Osteocyte (in vitro differentiated cells): ENCODE measurements at places on chromosomes 16 and 17.

DNA sequence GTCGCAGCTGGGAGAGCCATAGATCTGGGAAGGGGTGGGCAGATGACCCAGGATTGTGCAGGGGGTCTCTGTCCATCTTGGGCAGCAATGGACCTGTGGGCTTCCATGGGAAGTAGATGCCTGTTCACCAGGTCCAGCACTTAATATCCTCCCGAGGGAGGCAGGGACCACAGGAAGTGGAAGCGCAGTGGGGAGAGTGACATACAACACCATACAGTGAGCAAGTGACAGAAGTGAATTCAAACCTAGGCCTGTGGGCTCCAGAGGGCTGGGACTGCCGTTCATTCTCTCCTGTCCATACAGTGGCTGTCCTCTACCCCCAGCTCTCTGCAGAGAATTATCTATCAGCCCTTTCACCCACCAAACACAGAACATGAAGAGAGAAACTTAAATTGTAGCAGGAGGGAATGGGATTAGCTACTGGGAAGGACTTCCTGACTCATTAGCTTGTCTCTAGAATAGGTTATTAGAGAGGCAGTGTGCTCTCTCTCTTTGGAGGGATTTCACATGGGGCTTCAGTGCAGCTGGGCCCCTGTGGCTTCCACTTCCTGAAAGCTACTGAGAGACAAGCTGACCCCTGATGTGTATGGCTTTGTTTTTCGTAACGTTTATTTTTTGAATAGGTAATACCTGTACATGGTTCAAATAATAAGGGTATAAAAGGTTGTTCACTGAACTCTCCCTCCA, 13.1 kb upstream of the SEZ6 start:
- no peak for DNase-seq

DNA sequence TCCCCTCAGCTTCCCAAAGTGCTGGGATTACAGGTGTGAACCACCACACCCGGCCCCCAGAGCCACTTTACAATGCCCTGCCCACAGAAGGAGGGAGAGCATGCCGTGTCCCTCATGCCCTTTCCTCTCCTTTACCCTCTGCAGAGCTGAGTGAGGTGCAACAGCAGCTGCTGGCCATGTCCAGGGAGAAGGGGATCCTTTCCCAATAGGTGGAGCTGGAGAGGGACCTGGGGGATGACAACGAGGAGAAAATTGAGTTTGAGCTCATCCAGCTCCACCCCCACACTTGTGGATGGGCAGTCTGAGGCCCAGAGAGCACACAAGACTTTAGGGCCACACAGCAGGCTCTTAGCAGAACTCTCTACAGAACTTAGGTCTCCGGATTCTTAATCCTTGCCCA, 7.9 kb upstream of the GSDMA start:
- no peak for DNase-seq

DNA sequence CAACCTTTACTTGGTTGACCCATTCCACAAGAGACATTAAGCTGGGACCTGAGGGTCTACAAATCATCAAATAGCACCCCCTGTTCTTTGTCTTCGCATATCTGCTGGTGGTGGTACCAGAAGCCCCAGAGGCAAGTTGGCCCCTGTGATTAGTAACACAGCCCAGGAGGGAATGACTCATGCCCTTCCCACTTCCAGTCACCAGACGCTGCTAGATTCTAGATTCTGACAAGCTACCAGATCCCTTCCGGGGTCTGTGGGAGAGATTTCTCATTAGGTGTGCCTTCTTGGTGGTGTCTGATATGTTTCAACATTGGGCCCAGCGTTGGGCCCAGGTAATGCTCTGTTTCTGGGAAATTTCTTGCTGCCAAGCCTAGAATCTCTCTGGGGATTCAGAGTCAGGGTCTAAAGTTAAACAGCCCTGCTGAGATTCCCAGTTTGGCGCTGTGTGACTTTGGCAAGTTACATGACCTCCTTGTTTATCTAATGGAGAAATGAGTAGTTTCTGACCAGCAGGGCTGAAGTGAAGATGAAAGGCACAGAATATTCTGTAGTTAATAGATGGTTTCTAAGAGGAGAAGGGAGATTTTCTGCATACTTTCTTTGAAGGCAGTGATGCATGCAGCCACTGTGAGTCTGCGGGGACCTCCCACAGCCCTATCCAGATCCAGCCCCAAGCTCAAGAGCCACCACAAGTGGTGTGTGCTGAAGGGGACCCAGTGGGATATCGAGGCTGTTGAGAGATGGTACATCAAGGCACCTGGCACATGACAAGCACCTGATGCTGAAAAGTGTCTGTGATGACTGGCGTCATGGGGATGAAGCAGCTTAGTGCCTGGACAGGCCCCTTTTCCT, 3.9 kb downstream of the TRPV2 start:
- no peak for DNase-seq

- no peak for DNase-seq
These were observed 653 bp downstream of the SRRM2 start for GRCh38 chr16:2752850-2753732.

DNA sequence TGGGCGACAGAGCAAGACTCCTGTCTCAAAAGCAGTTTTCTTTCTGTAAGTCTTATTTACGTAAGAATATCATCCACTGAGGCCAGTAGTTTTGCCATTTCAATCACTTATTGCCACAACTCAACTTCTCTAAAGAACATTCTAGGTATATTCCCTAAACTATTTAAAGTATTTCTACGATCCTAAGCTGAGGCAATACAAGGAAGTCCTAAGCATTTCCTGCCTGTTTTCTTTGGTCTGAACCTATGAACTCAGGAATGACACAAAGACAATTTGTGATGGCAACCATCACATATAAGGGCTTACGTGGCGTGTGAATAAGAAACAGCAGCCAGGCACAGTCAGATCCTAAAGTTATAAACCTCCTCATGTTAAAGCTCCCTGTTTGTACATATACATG, 14.2 kb downstream of the USP36 start:
- DNase-seq = no peak

DNA sequence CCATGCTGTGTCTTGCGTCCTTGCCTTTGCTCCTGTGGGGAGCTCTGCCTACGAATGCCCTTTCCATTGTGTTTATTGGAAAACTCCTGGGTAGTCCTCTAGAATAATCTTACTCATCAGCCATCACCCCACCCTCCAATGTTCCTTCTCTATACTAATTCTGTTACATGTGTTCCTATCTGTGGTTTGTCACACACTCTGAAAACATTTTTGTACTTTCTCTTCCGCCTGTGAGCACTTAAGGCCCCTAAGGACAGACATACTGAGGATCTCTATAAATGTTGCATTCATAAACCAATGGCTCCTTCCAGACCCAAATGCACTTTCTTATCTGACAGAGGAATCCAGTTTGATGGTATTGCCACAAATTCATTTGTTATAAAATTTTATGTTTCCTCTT, 53.9 kb upstream of the MON1B start:
- DNase-seq = no peak

DNA sequence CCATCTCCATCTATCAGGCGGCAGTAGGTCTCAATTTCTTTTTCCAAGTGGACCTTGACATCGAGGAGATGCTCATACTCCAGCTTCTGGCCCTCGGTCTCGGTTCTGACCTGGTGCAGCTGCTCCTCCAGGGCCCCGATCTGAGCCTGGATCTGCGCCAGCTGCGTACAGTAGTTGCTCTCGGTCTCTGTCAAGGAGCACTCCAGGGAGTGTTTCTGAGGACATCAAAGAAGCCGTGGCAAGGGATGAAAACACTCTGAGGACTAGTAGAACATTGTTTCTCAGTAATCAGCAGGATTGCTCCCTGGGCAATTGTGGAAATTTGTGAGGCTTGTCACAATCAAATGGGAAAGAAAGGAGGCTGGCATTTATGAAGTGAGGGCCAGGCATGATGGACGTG, 5.9 kb downstream of the KRT28 start:
- no peak for DNase-seq

DNA sequence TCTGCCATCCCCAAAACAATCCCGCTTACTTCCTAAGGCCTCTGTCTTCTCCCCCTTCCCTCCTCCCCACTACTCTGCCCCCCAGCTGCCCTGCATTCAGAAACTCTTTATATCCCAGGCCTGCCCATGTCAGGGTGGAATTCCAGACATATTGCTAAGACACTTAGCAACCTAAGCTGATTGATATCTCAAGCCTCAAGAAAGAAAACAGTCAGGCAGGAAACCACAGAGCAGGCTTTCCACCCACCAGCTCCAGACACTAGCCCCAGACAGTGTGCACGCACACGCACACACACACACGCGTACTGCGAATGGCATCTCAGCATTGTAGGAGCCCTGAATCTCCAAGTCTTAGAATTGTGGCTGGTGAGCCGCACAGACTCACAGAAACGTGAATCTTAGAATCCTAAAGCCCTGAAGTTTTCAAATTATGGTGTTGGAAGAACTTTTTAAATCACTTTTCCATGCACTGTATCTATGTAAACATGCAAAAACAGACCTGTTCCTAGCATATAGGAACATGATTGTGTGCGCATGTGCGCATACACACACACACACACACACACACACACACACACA, 8.8 kb upstream of the LPCAT2 start:
- DNase-seq = peak; percentile 88

DNA sequence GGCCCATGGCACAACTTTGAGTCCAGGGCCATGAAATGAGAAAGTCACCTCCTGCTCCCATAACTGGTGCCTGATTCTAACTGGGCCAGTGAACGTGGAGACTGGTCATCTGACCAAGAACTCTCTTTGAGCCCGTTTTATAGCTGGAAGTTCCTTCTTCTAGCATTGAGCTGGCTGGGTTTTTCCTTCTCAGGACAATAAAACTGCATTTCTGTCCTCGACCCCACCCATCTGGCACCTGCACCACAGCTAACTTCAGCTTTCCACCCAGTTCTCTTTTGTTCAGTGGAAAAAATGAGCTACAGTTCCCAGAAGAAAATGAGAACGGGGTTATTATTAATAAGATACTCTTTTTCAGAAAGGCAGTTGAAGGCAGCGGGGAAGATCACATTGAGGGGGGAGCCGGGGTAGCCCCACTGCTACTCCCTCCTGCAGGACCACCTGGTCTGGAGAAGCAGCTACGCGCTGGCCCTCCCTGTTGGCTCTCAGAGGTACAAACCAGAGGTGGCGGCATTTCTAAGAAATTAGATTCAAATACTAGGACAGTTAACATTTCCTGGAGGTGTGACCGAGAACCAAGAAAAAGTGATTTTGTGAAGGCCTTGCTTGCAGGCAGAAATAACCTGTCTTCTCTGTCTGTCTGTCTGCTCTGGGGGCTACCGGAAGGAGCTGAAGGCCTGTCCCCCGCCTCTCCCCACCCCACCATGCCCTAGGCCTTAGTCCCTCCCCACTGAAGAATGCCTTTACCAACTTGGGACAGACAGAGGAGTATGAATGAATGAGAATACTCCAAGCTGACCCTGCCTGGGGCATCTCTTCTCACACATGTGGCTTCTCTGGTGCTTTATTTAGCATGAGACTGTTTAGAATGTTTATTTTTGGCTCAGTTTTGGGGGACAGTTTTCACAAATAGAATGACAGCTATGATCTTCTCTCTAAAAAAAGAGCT, 123.9 kb downstream of the XYLT1 start:
- no peak for DNase-seq

GRCh38 chr16:24146518-24146917, 109.6 kb upstream of the CACNG3 start:
- no peak for DNase-seq

DNA sequence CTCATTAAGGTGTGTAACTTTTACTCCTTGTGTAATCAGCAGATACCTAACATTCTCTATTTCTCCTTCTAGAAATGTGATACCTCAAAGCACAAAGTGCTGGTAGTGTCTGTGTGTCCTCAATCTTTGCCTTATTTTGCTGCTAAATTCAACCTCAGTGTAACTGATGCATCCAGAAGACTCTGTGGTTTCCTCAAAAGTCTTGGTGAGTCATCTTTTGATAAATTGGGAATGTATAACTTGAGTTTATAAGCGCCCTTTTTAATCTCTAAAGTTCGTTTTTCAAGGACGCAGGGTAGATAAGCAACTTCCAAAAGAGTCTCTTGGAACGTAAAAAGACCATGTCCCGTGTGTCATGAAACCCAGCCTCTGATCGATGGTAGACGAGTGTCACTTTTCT, 10.2 kb downstream of the NARF start:
- DNase-seq = no peak

GRCh38 chr17:74757502-74757901, 9.1 kb downstream of the NHERF1 start:
- DNase-seq = no peak

- DNase-seq = no peak
These were observed 954.7 kb upstream of the RBFOX1 start for GRCh38 chr16:6377956-6378355.

DNA sequence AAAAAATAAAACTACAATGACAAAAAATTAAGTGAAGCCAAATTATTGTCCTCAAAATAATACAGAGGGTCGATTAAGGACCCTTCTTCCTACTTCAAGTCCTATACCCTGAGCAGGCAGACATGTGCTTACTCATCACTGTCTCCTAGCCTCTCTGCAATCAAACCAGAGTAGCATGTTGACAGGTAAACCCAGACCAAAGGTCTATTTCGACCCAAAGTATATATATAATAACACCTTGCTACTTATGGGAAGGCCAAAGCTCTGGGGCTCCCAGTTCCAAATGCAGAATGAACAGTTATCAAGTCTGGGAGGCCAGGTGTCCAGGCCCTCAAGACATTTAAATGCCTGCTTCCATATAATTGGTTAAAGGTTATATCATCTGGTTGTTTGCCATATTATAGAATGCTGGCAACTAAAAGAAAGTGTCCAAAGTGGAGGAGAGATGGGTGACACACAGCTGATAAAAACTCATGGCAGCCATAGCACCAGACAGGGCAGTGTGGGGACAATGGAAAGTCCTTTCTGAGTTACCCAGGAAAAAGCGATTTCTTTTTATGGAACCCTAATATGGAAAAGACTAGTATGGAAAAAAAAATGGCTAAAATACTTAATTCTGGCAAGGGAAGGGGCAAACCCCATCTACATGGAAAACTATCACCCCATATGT, 53.6 kb downstream of the N4BP1 start:
- DNase-seq = no peak

- DNase-seq = no peak
These were observed 54.0 kb downstream of the CFDP1 start for GRCh38 chr16:75379339-75379738.

DNA sequence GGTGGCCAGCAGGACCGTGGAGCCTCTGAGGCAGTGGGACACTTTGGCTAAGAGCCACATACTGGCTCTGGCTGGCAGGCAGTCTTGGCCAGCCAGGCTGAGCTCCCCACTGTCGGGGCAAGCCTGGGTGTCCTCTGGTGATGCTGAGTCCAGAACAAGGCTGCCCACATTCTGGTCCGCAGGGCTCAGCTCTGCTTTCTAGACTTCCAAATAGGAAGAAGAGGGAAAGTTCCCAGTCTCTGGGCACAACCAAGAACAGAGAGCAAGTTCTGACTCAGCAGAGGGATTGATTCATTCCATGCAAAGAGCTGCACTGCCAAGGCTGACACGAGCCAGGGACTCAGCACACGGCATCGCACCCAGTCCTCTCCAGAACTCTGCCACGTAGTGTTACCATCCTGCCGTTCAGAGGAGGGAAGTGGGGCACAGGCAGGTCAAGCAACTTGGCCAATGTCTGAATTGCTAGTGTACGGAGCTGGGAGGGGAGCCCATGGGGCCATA, 58.9 kb downstream of the NOS2 start:
- DNase-seq = peak; percentile 73

GRCh38 chr16:15536843-15537242, 102.5 kb downstream of the BMERB1 start:
- no peak for DNase-seq

- DNase-seq = no peak
These were observed 290.6 kb upstream of the CCL2 start for GRCh38 chr17:33964344-33964979.

- DNase-seq = peak; percentile 87
These were observed 1.0 kb downstream of the TELO2 start for GRCh38 chr16:1494129-1494640.
